Thoracic aorta endothelial cell (primary cell): ENCODE measurements at places on chromosomes 7 and 10. TPM values are rescaled to one million over a fixed set of nuclear protein-coding genes. Genes with fewer than 3 reads are reported as not detected.

MCM10 gene
- total RNA-seq = 26.1 and 29.9 TPM in 2 replicates

PKD2L1 gene
- total RNA-seq = not detected in 2 replicates

GNA12 gene
- 30.7 and 34.9 TPM in 2 replicates for total RNA-seq

DOCK1 gene
- total RNA-seq = 110 and 118 TPM in 2 replicates

TRIM73 gene
- 0.43 and 0.66 TPM in 2 replicates for total RNA-seq
